Activated T-cell treated with anti-CD3 and anti-CD28 coated beads, Interleukin-2, amount 50 U/mL, for 72 hours (primary cell): ENCODE measurements at places on chromosomes 2 and 18.

GRCh38 chr2:224591220-224591619 lies 6.1 kb upstream of the CUL3 start:
- no peak overlapping the region for H3K4me3 ChIP-seq
- H3K27ac ChIP-seq = no peak overlapping the region
- peaks cover 4% of the 10 kb centered on the region for H3K4me1 ChIP-seq
- no peaks in the 10 kb centered on the region for H3K27me3 ChIP-seq
- DNase-seq = no peak
- no peaks in the 10 kb centered on the region for H3K36me3 ChIP-seq

DNA sequence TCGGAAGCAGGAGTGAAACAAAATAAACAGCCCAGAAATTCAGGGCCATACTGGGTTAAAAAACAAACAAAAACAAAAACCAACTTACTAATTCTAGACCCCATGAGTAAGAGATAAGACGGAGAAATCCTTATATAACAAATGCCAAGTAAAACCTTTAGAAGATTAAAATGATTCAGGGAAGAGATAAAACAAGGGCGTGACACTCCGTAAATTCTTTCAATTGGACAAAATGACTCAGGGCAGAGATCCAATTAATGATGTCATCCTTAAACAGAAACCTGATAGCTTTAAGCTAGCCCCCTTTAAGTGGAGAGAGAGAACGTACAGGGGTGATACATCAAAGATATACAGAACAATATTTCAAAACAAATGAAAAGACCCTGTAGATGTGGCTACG lies 317.4 kb downstream of the NBAS start:
- H3K27ac ChIP-seq = no peak overlapping the region
- peaks cover 2% of the 10 kb centered on the region for H3K36me3 ChIP-seq

DNA sequence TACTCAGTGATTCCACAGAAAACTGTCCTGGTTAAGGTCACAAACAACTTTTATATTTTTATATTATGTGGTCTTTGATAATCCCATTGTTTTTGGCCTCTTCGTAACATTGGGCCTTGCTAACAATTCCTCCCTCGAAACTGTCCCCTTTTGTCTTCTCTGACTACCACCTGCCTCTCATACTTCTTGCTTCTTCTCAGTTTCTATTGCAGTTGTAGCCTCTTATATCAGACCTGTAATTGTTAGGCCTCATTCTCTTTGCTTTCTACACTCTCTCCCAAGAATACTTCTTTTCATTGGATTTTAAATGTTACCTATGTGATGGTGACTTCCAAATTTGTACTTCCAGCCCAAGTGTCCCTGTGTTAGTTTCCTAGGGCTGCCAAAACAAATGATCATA lies 44.7 kb downstream of the MC4R start:
- no peaks in the 10 kb centered on the region for H3K36me3 ChIP-seq
- H3K27me3 ChIP-seq = no peaks in the 10 kb centered on the region

DNA sequence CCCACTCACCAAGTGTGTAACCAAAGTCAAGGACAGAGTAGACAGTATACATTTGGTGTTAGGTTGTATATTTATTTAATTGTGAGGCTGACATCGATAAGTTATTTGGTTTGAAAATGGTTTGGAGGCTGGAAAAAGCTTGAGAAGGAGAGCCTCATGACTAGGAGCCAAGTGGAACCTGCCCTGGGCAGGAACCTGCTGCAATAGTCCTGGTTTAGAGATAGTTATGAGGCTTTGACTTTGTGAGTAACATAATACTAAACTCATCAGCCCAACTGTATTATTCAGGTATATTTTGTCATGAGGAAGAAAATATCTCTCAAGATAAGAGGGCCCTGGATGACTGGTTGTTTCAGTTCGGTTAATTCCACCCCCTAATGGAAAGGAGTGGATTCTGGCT lies 234.3 kb upstream of the CYRIA start:
- no peaks in the 10 kb centered on the region for H3K36me3 ChIP-seq
- H3K27me3 ChIP-seq = no peaks in the 10 kb centered on the region
- H3K4me3 ChIP-seq = no peak overlapping the region
- no peak overlapping the region for H3K27ac ChIP-seq
- DNase-seq = no peak

DNA sequence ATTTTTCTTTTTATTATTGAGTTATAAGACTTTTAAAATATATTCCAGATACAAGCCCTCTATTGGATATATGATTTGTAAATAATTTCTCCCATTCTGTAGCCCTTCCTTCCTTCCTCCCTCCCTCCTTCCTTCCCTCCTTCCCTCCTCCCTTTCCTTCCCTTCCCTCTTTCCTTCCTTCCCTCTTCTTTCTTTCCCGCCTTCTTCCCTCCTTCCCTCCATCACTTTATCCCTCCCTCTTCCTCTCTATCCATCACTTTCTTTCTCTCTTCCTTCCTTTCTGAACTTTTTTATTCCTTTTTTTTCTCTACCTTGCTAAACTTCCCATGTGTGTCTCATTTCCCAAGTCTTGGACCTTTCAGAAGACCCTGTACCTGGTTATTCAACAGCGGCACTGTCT lies 45.5 kb upstream of the ELOA2 start:
- no peaks in the 10 kb centered on the region for H3K36me3 ChIP-seq
- H3K4me1 ChIP-seq = peaks cover 6% of the 10 kb centered on the region
- H3K4me3 ChIP-seq = no peak overlapping the region
- no peak overlapping the region for H3K27ac ChIP-seq

- no peak overlapping the region for H3K4me3 ChIP-seq
- no peak overlapping the region for H3K27ac ChIP-seq
- no peak for DNase-seq
- H3K4me1 ChIP-seq = no peaks in the 10 kb centered on the region
- H3K27me3 ChIP-seq = no peaks in the 10 kb centered on the region
Observed at GRCh38 chr2:49621016-49621415, 466.7 kb upstream of the FSHR start.

GRCh38 chr2:219225350-219225749 lies 4.1 kb downstream of the ATG9A start:
- no peak overlapping the region for H3K27ac ChIP-seq
- no peaks in the 10 kb centered on the region for H3K27me3 ChIP-seq
- peaks cover 23% of the 10 kb centered on the region for H3K36me3 ChIP-seq
- no peak overlapping the region for H3K4me3 ChIP-seq
- no peak for DNase-seq

DNA sequence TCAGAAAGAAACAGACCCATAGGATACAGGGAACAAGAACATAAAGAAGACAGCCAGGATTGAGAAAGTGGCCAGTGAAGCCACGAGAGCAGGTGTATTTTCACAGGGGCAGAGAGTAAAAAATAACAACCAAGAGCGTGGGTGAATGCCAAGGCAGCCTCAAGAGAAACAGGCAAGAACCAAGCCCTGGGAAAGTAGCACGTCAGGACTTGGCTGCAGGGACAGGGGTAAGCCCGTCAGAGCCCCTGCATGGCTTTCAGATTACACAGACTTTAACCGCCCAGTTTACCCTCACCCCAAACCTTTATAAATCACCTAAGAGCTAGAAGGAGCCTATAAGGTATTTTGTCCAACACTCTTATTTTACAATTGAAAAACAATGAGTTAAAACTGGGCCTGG lies 43.7 kb downstream of the ARL4C start:
- H3K27ac ChIP-seq = peak overlapping the region; percentile 93
- peaks cover 93% of the 10 kb centered on the region for H3K4me1 ChIP-seq
- H3K36me3 ChIP-seq = peaks cover 15% of the 10 kb centered on the region
- no peaks in the 10 kb centered on the region for H3K27me3 ChIP-seq
- peak overlapping the region; percentile 66 for H3K4me3 ChIP-seq

GRCh38 chr18:13271302-13271911 lies 52.8 kb downstream of the LDLRAD4 start:
- H3K4me3 ChIP-seq = no peak overlapping the region
- DNase-seq = no peak
- peaks cover 3% of the 10 kb centered on the region for H3K36me3 ChIP-seq
- no peaks in the 10 kb centered on the region for H3K27me3 ChIP-seq

DNA sequence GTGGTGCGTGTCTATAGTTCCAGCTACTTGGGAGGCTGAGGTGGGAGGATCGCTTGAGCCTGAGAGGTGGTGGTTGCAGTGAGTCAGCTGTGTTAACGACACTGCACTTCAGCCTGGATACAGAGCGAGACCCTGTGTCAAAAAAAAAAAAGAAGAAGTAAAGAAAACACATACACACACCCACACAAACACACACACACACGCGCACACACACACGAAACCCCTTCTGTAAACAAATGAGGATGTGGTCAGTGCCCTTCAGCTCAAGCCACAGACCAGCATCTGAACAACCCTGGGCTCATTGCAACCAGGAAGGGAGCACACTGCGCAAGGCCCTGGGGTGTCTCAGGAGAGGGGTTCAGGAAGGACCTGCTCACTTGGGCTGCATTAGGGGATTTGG lies 47.9 kb upstream of the KCNF1 start:
- peaks cover 15% of the 10 kb centered on the region for H3K4me1 ChIP-seq
- no peaks in the 10 kb centered on the region for H3K36me3 ChIP-seq
- no peak overlapping the region for H3K27ac ChIP-seq
- DNase-seq = no peak
- no peak overlapping the region for H3K4me3 ChIP-seq

GRCh38 chr2:217494557-217494956 lies 508.2 kb downstream of the TNS1 start:
- H3K4me1 ChIP-seq = no peaks in the 10 kb centered on the region
- H3K27me3 ChIP-seq = peaks cover 7% of the 10 kb centered on the region
- no peak for DNase-seq
- no peaks in the 10 kb centered on the region for H3K36me3 ChIP-seq
- no peak overlapping the region for H3K4me3 ChIP-seq

DNA sequence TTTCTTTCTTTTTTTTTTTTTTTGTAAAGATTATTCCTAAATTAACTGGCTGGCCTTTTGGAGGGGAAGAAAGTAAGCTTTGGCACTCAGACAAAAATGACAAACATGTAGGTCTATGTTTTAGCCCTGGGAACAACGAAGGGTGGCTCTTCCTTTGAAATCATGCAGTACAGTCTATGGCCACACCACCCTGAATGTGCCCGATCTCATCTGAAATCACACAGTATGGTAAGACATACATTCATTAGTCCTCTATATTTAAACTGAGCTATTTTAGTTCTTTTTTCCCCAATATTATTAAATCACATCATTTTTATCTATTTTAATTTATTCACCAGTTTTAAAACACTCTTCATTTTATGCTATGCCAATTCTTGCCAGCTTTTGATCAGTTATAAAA lies 48.2 kb downstream of the PLA2R1 start:
- DNase-seq = no peak
- no peak overlapping the region for H3K4me3 ChIP-seq
- peaks cover 12% of the 10 kb centered on the region for H3K27me3 ChIP-seq

DNA sequence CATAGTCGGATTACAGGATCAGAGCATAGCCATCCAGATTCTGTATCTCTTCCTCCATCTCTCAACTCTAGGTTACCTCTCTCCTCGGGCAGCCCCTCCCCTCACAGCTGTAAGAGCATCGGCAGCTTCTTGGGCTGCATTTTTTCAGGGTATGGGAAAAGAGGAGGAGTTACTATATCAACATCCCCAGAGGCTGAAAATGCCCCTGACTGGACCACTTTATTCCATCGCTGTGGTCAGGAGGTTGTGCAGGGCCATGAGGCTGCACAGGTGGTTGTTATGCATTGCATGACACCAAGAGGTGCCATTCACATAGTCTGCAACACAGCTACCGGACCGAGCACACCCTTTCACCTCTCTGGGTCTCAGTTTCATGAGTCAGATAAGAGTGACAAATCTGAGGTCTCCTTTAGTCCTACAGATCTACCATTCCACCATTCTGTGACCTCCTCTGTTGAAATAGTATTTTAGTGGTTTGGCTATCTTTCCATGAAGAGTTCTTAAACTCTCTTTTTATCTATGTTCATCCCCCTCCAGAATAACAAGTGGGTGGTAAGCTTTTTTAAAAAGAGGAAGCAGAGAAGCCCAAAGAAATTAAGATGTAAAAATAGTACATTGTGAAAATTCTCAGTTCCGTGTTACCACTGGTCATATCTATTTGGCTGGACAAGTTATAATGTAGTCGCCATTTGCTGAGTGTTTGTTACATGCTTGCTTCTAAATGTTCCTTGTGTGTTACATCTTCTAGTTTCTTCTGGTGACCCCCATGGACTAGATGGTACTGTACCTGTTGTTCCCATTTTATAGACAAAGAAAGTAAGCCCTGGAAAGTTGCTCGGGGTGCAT lies 56.6 kb upstream of the SLC1A4 start:
- H3K27me3 ChIP-seq = peaks cover 29% of the 10 kb centered on the region
- peaks cover 4% of the 10 kb centered on the region for H3K4me1 ChIP-seq
- no peak overlapping the region for H3K27ac ChIP-seq
- H3K4me3 ChIP-seq = no peak overlapping the region
- no peak for DNase-seq

DNA sequence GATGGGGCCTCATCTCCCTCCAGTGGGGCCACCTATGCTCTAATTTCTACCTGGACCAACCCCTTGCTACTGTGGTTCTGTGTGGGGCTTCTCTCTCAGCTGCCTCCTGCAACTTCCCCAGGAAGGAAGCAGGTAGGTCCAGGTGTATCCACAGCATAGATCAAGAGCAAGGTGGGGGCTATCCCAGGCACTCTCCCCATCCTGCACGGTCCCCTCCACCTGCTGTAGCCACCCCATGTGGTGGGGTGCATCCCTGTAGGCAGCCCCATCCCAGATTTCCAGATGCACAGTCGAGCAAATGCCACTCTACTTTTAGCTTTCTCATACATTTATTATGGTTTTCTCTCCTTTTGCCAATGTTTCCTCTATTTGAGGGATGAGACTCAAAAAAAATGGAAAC lies 156.1 kb downstream of the FBXO15 start:
- no peak for DNase-seq
- peaks cover 11% of the 10 kb centered on the region for H3K4me1 ChIP-seq
- H3K36me3 ChIP-seq = no peaks in the 10 kb centered on the region
- H3K4me3 ChIP-seq = no peak overlapping the region
- H3K27ac ChIP-seq = no peak overlapping the region

DNA sequence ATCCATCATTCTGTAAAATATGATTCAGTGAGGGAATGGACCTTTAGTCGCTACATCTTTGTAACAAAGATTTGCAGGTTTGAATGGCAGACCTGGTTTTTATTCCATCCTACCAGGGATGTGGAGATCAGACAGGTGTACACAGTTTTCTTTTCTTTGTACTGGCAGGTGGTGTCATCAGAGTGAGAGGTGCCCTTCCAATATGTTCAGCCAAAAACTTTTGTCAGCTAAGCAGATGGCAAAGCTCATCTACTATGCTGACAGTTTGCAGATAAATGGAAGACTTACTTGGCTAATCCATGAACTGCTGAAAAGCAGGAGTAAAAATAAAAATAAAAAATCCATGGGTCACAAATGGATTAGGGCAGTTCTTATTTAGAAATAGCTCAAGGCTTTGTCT lies 185.5 kb upstream of the DOK6 start:
- H3K4me1 ChIP-seq = no peaks in the 10 kb centered on the region
- no peak for DNase-seq
- H3K27me3 ChIP-seq = no peaks in the 10 kb centered on the region
